ENCODE measurements at places on chromosomes 3 and 15.

- no peak for DNase-seq
These were observed 18.4 kb downstream of the ILDR1 start for GRCh38 chr3:122003606-122004005.

- DNase-seq, result no peak
These were observed 101.0 kb downstream of the CD200R1L start for GRCh38 chr3:112745567-112746248.

DNA sequence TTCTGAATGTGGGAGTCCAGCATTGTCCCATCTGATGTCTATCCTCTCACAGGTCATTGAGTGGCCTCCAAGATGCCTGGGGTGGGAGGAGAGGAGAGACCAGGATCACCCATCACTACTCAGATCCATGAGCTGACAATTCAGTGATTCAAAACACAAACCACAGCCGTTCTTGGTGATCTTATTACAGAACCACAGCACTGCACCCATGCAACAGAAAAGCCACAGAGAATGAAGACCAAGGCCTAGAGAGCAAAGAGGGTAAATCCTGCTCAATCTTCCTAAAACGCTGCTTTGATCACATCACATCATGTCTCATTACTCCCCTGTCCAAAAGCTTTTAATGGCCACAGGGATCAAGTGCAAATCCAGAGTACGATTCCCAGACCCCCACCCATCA, 23.5 kb downstream of the ANP32A start:
- DNase-seq, result no peak

GRCh38 chr15:69756440-69756839, 303.8 kb downstream of the RPLP1 start:
- no peak for DNase-seq

DNA sequence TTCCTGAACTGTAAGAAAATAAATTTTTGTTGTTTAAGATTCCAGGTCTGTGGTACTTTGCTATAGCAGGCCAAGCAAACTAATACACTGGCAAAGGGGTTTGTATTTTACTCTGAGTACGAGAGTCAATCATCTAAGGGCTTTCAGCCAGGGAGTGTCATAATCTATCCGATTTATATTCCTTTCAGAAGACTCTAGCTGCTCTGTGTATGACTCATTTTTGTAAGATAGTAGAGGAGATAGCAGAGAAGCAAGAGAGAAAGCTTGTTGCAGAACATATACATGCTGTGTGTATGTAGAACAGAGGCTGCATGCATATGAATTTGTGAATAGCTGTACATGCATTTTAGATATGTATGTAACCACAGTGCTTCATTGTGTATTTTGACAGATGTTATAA, 577.9 kb upstream of the EPHA6 start:
- DNase-seq, result no peak

DNA sequence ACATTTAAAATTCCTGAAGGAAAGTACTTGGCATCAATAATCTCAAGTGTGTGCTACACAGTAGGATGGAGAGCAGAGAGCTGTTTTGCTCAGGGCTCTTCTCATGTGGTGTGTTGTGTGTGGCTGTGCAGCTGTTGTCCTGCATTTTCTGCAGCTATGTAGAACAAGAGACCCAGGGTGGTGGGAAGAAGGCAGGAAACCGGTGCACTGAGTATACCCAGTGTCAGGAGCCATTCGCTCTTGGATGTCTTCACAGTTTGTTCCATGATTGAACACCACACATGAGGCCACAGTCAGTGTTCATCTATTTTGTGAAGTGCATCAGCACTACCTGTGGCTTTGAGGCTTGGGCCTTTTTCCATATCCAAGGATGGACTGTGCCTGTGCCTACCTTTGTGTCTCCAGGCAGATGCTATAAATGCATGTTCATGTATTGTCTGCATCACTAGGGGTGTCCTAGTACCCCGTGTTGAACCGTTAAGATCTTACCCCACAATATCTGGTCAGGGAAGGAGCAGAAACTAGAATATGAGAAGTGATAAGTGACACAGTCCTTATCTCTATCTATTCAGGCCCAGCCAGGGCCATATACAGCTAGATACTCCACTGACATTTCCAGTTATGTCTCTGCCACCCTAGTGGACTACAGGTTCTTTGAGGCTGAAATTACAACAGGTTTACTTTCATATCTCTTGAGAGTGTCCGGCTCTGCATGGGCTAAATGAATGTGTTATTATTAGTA, 194.3 kb downstream of the NR2F2 start:
- DNase-seq, result no peak

- no peak for DNase-seq
These were observed 219.8 kb downstream of the FMN1 start for GRCh38 chr15:32974691-32975090.

GRCh38 chr15:75928680-75929608, 25.3 kb downstream of the FBXO22 start:
- DNase-seq, result peak; percentile 6

GRCh38 chr3:64072126-64072525, 48.8 kb upstream of the PSMD6 start:
- no peak for DNase-seq

GRCh38 chr15:36278219-36278618, 301.2 kb upstream of the CDIN1 start:
- DNase-seq, result no peak

DNA sequence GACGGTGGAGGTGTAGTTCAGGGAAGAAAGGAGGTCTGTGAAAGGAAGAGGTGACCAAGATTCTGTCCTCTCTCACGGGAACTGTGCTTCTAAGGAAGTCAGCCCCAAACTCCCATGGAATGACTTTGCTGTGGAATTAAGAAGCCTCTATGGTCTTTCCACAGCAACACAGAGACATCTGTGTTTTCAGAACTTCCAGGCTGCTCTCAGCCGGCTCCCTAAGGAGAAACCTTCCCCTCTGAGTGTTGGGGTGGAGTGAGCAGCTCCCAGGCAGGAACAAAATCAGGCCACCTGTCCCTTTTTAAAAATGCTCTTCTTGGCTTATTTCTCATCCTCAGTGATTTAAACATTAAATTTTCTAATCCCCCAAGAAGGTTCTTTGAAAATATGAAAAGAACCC, 53.3 kb upstream of the SNRK start:
- no peak for DNase-seq

DNA sequence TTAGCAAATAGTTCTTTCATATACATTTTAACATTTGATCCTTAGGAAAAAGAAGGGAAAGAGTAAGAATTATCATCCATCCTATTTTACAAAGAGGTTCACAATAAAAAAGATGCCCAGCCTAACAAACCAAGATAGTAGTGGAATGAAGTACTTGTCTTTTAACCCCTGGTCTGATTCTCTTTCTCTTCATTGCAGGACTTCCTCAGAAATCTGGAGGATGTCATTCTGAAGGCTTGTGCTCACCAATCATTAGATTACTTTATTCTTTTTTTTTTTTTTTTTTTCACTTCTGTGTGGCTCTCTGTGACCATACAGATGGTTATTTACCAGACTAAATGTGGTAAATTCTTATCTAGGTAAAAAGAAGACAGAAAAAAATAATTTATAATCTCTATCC, 7.0 kb downstream of the HDGFL3 start:
- no peak for DNase-seq

DNA sequence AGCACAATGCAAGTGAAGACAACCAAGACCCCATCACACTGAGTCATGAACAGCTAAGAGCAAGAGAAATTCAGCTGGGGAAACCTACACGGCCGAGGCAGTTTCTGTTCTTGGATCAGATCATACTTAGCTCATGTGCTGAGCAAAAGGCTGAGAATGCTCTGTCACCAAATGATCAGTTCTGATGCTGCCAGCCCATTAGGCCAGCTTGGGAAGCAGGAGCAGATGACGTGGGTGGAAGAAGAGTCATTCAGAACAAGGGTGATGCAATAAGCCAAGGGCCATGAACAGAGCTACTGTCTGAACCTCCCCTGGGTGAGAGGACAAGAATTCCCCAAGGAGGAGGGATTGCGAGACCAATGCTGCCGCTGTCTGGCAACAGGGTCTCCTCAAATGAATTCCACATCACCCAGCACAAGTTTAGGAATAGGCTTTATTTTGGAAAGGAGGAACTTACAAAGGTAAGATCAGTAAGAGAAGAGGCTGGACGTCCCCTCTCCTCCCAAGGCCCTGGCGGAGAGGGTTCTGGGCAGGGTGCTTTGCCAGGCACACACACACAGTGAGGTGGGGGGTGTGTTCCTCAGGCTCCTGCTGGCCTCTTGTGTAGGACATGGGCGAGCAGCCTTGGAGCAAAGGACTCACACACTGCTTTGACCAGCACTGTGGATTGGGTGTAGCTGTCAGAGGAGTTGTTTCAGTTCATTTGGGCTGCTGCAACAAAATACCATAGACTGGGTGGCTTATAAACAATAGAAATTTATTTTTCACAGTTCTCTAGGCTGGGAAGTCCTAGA, 65.6 kb upstream of the CTXND1 start:
- DNase-seq, result no peak

DNA sequence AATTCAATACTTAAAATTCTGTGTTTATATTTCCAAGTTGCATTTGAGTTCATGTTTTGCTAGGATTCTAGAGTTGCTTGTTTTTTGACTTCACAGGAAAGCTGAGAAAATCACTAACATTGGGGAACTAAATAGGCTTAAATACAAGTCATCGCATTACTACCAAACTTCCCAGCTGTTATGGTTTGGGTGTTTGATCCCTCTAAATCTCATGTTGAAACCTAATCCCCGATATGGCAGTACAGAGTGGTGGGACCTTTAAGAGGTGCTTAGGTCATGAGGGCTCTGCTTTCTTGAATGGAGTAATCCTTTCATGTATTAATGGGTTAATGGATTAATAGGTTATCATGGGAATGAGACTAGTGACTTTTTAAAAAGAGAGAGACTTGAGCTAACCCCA, 77.2 kb upstream of the ARPP21 start:
- no peak for DNase-seq

- no peak for DNase-seq
These were observed 76.8 kb downstream of the ZPLD1 start for GRCh38 chr3:102511639-102512038.

GRCh38 chr3:112718516-112718915, 77.6 kb upstream of the CCDC80 start:
- no peak for DNase-seq

DNA sequence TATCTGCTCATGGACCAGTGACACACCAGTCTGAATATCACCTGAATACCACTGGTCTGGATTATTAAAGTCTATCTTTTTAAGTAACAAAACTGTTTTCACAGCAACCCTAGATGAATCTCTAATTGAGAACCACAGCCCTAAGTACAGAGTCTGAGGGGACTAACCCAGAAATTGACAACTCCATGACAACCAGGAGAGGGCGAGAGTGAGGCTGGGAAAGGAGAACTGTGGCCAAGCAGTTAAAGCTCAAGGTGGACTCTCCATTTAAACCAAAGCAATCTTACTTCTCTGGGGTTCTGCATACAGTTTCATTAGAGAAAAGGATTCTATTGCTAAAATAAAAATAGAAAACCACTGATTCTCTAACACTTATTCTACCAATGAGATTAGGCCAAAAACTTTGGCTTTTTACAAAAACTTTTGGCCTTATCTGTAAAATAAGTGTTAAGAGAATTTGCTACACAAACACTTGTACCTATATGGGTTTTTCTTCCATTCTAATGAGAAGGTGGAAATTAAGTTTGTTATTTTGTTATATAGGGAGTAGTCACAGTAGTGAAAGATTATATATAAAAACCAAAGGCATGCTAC, 11.4 kb downstream of the NEK10 start:
- DNase-seq, result peak; percentile 33

GRCh38 chr3:65181391-65181871, 493.6 kb upstream of the ADAMTS9 start:
- no peak for DNase-seq

DNA sequence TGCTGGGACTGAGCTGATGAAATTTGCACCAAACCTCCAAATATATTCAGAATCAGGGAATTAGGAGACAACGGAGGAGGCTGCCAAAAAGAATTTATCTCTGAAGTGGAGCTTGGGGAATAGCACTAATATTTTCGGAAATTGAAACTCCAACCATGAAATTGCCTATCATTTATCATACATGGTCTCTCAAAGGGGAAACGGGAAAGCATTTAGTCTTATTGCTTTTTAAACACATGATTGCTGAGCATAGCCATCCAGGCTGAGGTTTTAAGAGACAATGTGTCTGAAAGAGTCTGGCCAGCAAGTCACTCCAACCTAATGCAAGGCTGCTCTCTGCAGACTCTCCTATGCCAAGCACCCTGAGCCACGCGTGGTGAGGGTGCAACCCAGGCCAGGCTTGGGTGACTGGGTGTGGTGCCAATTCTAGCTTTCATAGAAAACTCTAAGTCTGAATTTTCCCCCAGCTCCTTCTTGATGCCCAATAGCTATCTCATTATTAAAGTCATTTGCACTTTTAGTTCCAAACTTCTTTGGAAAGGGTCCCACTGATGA, 200.2 kb downstream of the RPLP1 start:
- DNase-seq, result no peak

- DNase-seq, result peak; percentile 19
These were observed 78.4 kb upstream of the OSTN start for GRCh38 chr3:191120447-191121298.

GRCh38 chr3:46538803-46539442, 27.2 kb downstream of the LRRC2 start:
- no peak for DNase-seq

- DNase-seq, result no peak
These were observed 75.6 kb downstream of the APBA2 start for GRCh38 chr15:28961391-28961790.

- no peak for DNase-seq
These were observed 1.1 kb downstream of the THSD4 start for GRCh38 chr15:71116366-71116765.

GRCh38 chr15:78550815-78551214, 10.6 kb downstream of the PSMA4 start:
- DNase-seq, result no peak

- DNase-seq, result no peak
These were observed 37.0 kb downstream of the PCNP start for GRCh38 chr3:101611023-101611422.

DNA sequence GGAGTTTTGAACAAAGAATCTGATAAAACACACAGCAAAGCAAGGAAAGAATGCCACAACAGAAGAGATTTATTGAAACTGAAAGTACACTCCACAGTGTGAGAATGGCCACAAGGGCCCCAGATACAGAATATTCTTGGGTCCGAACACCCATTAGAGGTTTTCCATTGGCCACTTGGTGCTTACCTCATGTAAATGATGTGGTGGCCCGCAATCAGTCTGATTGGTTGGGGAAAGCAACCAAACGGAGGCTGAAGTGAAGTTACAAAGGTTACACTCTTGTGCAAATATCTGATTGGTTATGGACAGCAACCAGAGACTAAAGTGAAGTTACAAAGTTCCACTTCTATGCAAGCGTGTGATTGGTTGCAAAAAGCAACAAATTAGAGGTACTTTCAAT, 20.4 kb downstream of the NSUN3 start:
- DNase-seq, result no peak

DNA sequence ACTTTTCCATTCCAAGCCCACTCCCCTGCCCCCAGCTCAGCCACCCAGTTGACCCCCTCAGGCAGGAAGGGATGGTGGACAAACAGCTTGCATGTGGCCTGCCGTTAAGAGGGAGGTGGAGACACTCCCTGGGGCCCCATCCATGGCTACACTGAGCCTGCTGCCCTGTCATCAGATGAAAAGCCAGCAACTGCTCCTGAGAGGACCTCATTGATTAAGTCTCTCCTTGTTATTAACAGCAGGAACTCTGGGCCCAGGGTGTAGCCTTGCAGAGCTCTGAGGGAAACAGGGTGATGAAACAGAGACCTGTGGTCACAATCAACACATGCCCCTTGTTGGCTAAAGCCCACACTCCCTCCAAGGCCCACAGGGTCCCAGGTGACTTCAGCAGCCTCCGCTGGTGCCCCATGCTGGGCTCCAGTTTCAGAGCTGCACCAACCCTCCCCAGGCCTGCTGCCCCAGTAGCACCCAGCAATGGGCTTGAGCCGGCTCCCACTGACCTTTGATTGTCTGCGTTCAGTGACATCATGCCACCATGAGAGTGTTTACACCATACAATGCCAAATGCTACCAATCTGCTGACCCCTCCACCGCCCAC, 22.3 kb upstream of the TLE3 start:
- no peak for DNase-seq
